SK-N-DZ (cell line): ENCODE measurements at places on chromosomes 1 and 21.

GRCh38 chr1:15417059-15417934 lies 7.6 kb downstream of the EFHD2 start:
- no peak for DNase-seq

- DNase-seq: no peak
Measured at GRCh38 chr1:76857973-76858372, 9.3 kb upstream of the ST6GALNAC5 start.

DNA sequence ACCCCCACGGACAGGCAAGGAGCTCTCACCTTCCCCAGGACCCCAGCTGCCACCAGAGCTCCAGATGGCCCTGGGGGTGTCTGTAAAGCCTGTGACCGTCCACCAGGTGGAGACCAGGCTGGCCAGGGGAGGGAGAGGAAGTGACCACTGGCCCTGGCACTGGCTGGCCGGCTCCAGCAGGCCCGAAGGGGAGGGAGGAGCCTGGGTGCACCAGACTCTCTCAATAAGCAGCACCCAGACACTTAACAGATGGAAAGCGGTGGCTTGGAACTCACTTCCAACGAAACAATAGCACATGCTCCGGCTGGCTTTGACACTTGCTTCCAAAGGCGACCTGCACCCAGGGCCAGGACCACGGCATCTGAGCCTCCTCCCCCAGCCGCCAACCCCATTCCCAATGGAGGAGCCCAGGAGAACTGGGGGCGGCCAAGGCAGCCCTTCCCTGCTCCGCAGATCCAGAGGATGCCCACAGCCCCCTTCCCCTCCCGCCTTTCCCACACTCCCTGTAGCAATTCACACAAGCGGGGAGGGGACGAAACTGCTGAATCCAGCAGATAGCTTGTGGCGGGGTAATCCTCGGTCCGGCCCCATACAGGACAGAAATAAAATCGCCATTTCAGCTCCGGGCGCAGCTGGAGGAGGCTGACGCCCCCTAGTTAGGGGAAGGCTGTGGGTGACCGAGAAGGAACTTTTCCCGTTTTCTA lies 742 bp upstream of the PDE9A start:
- DNase-seq: peak; percentile 59

- DNase-seq: no peak
Measured at GRCh38 chr1:178959543-178960460, 65.9 kb upstream of the FAM20B start.

GRCh38 chr21:29368906-29369305 lies 70.2 kb downstream of the BACH1 start:
- DNase-seq: no peak

GRCh38 chr21:20443558-20444155 lies 554.6 kb upstream of the NCAM2 start:
- peak; percentile 9 for DNase-seq

- DNase-seq: no peak
Measured at GRCh38 chr1:18646091-18646785, 15.6 kb downstream of the PAX7 start.

DNA sequence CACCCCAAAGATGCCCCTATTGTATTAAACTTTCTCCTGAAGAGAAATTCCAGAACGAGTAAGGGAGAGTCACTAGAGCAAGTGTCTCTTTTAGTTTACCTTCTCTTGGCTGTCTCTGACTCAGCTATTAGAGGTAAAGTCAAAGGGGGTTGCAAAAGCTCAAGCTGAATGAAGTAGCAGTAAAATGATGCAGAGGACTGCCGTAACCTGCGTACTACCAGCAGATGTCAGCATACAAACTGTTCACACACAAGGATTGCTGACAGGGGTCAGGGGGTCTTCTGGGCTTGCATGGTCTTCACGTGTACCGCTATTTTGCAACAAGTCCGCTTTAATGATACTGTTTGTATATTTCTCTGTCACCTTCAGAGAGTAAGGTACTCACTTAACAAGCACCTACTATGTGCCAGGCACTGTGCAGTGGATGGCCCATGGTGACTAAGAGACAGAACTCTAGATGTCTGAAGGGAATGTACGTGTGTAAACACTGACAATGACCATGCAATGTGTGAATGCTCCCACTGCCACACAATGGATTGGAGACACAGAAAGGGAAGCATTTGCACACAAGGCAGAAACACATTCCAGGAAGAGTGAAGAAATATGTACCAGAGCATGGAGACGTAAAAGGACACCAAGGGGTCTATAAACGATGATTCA lies 34.9 kb downstream of the CHML start:
- DNase-seq: peak; percentile 19
